Activated CD4-positive, alpha-beta T cell treated with anti-CD3 and anti-CD28 coated beads, Interleukin-2, Interleukin-4, amounts not matched to agents 100 ng/mL and 50 ng/mL, durations not matched to agents 16 hours and 8 hours (primary cell): ENCODE measurements at places on chromosomes 3 and 15.
A peak's percentile ranks its signal among the peaks of the same experiment; 100 is the strongest.

DNA sequence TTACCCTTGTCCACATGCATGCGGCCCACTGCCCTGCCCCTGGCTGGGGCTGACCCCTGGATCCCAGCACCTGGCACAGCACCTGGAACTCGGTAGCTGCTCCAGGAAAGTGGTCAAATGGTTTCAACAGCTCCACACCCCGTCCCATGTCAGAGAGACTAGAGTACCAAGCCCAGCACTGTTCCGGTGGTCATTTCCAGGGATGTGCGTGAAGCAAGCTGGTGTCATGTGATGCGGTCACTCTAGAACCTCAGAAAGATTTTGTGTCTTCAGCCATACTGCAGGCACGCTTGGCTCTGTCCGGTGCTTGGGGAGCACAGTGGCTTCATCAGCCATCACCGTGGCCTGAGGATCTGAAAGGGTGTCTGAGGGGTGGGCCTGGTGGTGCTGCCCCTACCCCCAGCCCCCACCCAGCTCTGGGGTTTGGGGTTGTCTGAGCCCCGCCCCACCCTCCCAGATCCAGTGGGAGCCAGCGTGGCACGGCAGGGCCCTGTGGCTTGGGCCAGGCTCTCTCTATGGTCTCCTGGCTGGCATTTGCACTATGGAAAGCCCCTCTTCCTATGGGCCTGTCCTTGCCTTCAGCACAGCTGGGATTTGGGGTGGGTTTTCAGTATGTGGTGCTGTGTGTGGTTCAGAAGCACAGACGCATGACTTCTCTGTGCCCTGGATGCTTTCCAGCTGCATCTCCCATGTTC is 15.3 kb downstream of the APBA2 start:
- DNase-seq: no peak

GRCh38 chr3:3998140-3998922 is 199.1 kb downstream of the LRRN1 start:
- DNase-seq: peak; percentile 51

DNA sequence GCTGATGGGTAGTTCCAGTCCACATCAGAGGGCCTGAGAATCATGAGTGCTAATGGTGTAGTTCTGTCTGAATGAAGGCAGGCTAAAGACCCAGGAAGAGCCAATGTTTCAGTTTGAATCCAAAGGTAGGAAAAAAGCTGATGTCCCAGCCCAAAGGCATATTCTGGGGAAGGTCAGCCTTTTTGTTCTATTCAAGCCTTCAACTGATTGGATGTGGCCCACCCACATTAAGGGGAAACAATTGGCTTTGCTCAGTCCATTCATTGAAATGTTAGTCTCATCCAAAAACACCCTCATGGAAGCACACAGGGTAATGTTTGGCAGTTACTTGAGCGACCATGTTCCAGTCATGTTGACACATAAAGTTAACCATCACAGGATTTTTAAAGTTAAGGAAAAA is 25.9 kb downstream of the EPHB1 start:
- DNase-seq: no peak

GRCh38 chr3:1531981-1532380 is 439.2 kb downstream of the CNTN6 start:
- no peak for DNase-seq

- DNase-seq: no peak
These were observed 12.2 kb upstream of the ATP2B2 start for GRCh38 chr3:10517627-10518026.
